Spinal cord (tissue), 10 donors: ENCODE measurements at places on chromosomes 1 and 21.

GRCh38 chr1:5944843-5945167 is 47.4 kb downstream of the NPHP4 start:
- peaks cover 4% of the 10 kb centered on the region for H3K4me1 ChIP-seq
- no peak for DNase-seq
- no peak overlapping the region for H3K4me3 ChIP-seq
- no peak overlapping the region for H3K27ac ChIP-seq

- no peaks in the 10 kb centered on the region for H3K36me3 ChIP-seq
- H3K27ac ChIP-seq: no peak overlapping the region
- H3K27me3 ChIP-seq: no peaks in the 10 kb centered on the region
Observed at GRCh38 chr1:234645474-234645953, 35.5 kb upstream of the IRF2BP2 start.

DNA sequence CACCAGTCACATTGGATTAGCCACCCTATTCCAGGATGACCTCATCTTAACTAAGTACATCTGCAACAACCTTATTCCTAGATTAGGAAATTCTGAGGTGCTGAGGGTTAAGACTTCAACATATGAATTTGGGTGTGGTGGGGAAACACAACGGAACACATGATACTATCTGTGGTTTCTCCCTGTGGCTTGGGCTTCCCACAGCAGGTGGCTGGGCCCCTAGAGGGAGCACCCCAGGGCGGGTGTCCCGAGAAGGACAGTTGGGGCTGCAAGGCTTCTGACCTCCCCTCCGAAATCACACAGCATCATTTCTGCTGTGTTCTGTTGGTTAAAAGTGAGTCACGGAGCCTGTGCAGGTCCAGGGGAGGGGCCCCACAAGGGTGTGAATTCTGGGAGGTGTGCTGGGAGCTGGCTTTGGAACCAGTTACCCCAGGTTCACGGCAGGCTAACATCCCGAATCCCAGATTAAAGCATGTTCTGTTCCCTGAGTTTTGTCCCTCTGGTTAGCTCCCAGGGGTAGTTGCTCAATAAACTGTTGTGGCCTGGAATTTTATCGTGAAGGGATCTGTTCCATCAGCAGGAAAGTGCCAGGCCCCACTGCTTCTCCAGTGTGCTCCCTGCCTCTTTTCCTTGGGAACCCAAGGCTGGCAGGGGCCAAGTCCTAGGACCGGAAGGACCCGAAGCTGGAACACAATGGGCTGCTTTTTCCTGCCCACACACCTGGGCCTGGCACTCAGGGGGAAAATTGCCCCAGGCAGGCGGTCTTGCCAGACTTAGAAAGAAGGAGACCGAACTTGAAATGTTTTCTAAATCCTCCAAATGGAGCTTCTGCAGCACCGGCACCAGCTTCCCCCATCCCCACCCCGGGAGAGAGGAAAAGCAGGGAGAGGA is 154.0 kb upstream of the WNT4 start:
- H3K27me3 ChIP-seq: no peaks in the 10 kb centered on the region
- no peaks in the 10 kb centered on the region for H3K36me3 ChIP-seq
- no peak overlapping the region for H3K4me3 ChIP-seq
- H3K4me1 ChIP-seq: peaks cover 9% of the 10 kb centered on the region
- no peak overlapping the region for H3K27ac ChIP-seq
- no peak for DNase-seq

GRCh38 chr21:37642493-37642892 is 273.8 kb downstream of the KCNJ6 start:
- no peaks in the 10 kb centered on the region for H3K27me3 ChIP-seq
- no peak overlapping the region for H3K4me3 ChIP-seq
- no peak for DNase-seq
- no peaks in the 10 kb centered on the region for H3K36me3 ChIP-seq

- DNase-seq: no peak
- no peak overlapping the region for H3K27ac ChIP-seq
- no peak overlapping the region for H3K4me3 ChIP-seq
- H3K36me3 ChIP-seq: no peaks in the 10 kb centered on the region
- H3K27me3 ChIP-seq: no peaks in the 10 kb centered on the region
Observed at GRCh38 chr1:74772945-74773344, 40.0 kb downstream of the TYW3 start.

DNA sequence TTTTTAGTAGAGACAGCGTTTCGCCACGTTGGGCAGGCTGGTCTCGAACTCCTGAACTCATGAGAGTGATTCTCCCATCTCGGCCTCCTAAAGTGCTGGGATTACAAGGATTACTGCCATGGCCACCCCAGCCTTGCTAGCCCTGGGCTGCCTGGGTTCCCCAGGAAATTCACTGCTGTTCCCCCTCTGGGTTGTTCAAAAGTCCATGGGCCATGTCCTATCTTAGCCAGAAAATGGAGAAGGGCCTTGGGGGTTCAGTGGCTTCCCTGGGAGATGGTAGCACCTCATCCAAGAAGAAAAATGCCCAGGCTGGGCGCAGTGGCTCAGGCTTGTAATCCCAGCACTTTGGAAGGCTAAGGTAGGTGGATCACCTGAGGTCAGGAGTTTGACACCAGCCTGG is 20.9 kb downstream of the SLC26A9 start:
- DNase-seq: no peak
- no peaks in the 10 kb centered on the region for H3K36me3 ChIP-seq
- H3K4me1 ChIP-seq: peaks cover 27% of the 10 kb centered on the region

DNA sequence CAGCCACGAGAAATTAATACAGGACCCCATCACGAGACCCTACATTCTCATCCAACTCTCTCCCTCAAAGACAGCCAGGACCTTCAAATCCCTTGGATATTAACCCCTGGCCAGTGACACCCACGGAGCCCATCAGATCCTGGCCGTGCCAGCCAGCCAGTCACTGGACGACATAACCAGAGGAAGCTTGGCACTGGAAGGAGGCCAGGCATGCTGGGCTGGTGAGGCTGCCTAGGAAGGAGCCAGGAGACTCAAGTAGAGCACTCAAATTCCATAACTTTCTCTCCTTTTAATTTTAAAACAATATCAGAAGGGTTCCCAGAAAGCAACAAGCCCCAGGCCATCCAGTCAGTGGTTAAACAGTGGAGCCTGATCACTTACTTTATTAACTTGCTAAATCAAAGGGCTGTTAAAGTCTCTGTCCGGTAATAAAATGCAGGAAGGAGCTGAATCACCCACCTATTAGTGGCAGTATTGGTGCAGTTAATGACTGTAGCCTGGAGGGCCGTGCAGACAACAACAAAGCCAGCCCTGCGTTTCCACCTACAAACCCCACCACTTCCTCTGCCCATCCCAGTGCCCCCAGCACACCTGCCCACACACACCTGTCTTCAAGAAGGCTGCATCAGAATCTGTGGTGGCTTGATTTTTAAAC is 78.0 kb downstream of the HIVEP3 start:
- no peak overlapping the region for H3K27ac ChIP-seq
- peaks cover 8% of the 10 kb centered on the region for H3K4me1 ChIP-seq
- DNase-seq: peak; percentile 89
- H3K4me3 ChIP-seq: no peak overlapping the region

GRCh38 chr1:98468111-98468717 is 193.3 kb upstream of the SNX7 start:
- H3K4me3 ChIP-seq: no peak overlapping the region
- no peaks in the 10 kb centered on the region for H3K4me1 ChIP-seq
- peak; percentile 92 for DNase-seq
- no peaks in the 10 kb centered on the region for H3K27me3 ChIP-seq

DNA sequence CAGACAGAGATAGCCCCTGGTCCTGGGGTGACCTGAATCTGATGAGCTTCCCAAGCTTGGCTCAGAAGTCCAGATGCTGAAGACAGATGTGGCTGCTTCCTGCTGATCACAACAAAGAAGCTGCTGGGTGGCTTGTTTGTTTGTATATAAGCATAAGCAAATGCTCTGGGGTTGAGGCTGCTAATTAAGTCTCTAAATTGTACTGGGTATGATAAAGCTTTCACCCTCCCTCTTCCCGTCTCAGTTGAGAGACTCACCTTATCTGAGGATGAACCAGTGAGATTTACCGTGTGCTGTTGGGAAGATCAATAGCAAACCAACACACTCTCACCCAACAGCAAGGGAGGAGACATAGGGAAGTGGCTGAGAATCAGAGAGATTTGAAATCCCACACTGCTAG is 42.0 kb downstream of the DAB1 start:
- no peaks in the 10 kb centered on the region for H3K4me1 ChIP-seq
- no peak overlapping the region for H3K4me3 ChIP-seq
- no peak for DNase-seq
- no peak overlapping the region for H3K27ac ChIP-seq
- no peaks in the 10 kb centered on the region for H3K27me3 ChIP-seq
- no peaks in the 10 kb centered on the region for H3K36me3 ChIP-seq

GRCh38 chr21:43626390-43626789 is 32.9 kb downstream of the HSF2BP start:
- DNase-seq: no peak
- H3K4me1 ChIP-seq: no peaks in the 10 kb centered on the region
- no peak overlapping the region for H3K27ac ChIP-seq
- no peaks in the 10 kb centered on the region for H3K27me3 ChIP-seq
- peaks cover 3% of the 10 kb centered on the region for H3K36me3 ChIP-seq

GRCh38 chr21:46195595-46196195 is 11.4 kb upstream of the SPATC1L start:
- no peak overlapping the region for H3K27ac ChIP-seq
- H3K36me3 ChIP-seq: peaks cover 63% of the 10 kb centered on the region
- H3K4me1 ChIP-seq: no peaks in the 10 kb centered on the region
- H3K27me3 ChIP-seq: no peaks in the 10 kb centered on the region
- DNase-seq: no peak
